ENCODE measurements at places on chromosomes 5 and 9. TPM values are rescaled to one million over a fixed set of nuclear protein-coding genes. Genes with fewer than 3 reads are reported as not detected.

COL23A1 gene
- total RNA-seq, result 0.09 TPM

DMGDH gene
- total RNA-seq, result 1.0 TPM

ZNF622 gene
- 33.6 TPM for total RNA-seq

PLCXD3 gene
- total RNA-seq, result not detected

GRM6 gene
- total RNA-seq, result not detected

BHMT2 gene
- total RNA-seq, result not detected

TMEM171 gene
- not detected for total RNA-seq

CKMT2 gene
- total RNA-seq, result not detected

WDR38 gene
- total RNA-seq, result not detected

F2RL2 gene
- not detected for total RNA-seq

TIMD4 gene
- 1.1 TPM for total RNA-seq

GHR gene
- not detected for total RNA-seq

EIF4EBP3 gene
- 6.7 TPM for total RNA-seq

BARX1 gene
- total RNA-seq, result 0.20 TPM

IFNA21 gene
- total RNA-seq, result not detected

JAKMIP2 gene
- 7.6 TPM for total RNA-seq

DIRAS2 gene
- not detected for total RNA-seq

SMIM33 gene
- 0.59 TPM for total RNA-seq

ANGPTL2 gene
- not detected for total RNA-seq

EIF4E1B gene
- total RNA-seq, result not detected

ABCA2 gene
- total RNA-seq, result 30.6 TPM

GMCL2 gene
- total RNA-seq, result not detected

TRIM7 gene
- total RNA-seq, result 1.0 TPM

POU5F2 gene
- total RNA-seq, result 1.7 TPM

MED10 gene
- 52.6 TPM for total RNA-seq

NR4A3 gene
- total RNA-seq, result 2.3 TPM

UBQLN1 gene
- total RNA-seq, result 126 TPM

SWI5 gene
- total RNA-seq, result 11.8 TPM

All from T-helper 2 cell treated with Interferon-gamma antibody and Interleukin-4, amounts not matched to agents 100 ng/mL and 5 ng/mL, for 36 hours (primary cell).